ENCODE measurements at places on chromosomes 2 and 18.

DNA sequence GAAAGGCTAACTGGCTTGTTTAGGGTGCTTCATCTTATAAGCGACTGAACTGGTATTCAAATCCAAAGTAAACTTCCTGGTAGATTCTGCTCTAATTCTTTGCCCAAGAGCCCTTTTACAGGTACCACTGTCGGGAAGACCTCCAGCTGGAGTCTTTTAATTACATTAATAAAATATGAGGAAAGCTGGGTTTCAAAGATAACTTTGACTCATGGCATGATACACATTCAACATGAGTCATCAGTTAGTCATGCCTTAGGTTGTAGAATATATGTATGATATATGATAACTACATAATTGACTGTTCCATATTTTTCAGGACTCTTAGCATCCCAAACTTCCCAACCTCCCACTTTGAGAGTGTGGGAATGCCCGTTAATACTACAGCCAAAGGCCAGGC, 32.3 kb downstream of the ZCCHC2 start:
- DNase-seq: no peak

DNA sequence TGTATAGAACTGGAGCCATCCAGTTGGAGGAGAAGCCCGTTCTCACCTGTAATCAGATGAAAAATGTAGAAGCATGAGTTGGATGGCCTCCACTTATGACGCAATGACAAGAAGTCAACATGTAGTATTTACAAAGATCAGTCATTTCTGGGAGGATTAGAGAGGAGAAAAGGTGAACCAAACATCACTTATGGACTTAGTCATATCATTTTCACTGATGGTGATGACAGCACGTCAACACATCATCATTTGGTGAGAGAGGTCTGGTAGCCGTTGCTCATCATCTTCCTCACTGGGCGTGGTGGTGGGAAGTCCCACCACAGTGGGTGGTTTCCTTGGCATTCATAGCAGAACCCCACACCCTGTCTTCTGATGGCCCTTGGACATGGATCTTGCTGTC, 264.2 kb upstream of the EPAS1 start:
- DNase-seq: no peak

- no peak for DNase-seq
Measured at GRCh38 chr2:155393406-155393805, 694.9 kb downstream of the KCNJ3 start.

- no peak for DNase-seq
Measured at GRCh38 chr18:75533950-75534349, 106.4 kb upstream of the SMIM21 start.

DNA sequence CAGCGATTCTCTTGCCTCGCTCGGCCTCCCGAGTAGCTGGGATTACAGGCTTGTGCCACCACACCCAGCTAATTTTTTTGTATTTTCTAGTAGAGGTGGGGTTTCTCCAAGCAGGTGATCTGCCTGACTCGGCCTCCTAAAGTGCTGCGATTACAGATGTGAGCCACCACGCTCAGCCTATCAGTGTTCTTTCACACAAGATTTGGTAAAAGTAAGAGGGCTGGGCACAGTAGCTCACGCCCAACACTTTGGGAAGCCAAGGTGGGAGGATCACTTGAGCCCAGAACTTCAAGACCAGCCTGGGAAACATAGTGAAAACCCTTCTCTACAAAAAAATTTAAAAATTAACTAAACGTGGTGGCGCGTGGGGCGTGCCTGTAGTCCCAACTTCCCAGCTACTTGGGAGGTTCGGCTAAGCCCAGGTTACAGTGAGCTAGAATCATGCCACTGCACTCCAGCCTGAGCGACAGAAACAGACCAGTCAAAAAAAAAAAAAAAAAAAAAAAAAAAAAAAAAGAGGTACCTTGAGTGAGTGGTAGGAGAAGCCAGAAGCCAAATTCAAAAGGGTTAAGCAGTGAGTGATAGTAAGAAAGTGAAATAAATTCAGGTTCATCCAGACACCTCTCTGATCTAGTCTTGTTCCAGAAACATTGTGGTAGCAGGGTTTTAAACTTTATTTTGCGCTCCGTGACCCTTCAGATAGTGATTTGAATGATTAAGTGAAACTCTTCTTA, 981 bp downstream of the MRPL53 start:
- no peak for DNase-seq

DNA sequence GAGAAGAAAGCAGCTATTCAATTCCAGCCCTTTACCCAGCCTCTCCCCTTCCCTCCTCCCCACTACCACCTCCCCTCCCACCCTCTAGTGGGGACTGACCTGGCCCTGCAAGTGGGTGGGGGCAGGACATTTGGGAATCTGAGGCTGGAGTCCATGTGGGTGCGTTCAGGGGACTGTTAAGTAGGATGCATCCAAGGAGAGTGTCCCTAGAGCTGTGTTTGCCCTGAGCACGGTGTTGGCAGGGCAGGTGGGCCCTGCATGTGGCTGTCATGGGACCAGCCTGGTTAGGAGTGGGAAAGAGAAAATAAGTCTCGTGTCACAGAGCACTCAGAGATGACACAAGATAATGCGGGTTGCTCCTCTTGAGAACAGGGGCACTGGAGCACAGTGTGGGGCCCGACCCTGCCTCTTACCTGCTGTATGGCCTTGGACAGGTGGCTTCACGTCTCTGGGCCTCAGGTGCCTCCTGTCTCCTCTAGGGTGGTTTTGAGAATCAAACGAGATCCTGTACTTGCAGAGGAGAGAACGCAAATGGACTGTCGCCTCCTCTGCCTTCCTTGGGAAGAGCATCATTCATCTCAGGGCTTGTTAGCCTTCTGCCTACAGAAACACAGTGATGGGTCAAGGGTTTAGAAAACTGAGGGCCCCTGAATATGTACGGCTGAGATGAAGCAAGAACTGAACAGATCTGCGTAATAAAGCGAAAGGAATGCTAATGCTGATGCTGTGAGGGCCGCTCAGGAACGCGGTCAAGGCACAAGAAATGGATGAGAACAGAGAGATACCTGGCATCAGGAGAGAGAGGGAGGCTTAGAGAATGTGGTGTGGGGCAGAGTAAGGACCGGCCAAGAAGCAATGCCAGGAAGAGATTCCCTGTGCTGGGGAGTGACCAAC, 187.7 kb upstream of the HAAO start:
- peak; percentile 70 for DNase-seq

DNA sequence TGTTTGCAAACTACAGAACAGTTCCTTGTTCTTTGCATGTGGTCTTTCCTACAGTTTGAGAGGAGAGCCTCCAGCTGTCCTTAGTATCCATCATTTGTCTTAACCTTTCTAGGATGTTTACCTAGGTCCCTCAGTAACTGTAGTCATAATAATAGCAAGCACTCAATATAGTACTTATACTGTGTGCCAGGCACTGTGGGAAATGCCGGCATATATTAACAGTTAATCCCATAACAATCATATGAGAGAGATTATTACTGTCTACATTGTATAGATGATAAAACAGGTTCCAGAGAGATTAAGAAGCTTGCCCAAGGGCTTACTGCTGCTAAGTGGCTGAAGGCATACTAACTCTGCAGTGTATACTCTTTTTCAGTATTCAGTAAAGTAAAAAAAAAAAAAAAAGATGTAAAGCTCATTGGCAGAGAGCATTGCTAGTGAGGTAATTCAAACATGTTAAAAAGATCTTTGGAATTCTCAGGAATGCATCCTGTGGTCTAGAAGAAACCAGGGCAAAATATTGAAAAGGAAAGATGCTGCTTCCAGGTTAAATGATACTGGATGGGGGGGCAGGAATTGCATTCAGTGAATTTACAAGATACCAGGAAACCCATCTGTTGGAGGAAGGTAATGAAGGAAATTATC, 72.3 kb downstream of the SPTBN1 start:
- no peak for DNase-seq

- no peak for DNase-seq
Measured at GRCh38 chr2:109517118-109517889, 96.5 kb downstream of the SEPTIN10 start.

DNA sequence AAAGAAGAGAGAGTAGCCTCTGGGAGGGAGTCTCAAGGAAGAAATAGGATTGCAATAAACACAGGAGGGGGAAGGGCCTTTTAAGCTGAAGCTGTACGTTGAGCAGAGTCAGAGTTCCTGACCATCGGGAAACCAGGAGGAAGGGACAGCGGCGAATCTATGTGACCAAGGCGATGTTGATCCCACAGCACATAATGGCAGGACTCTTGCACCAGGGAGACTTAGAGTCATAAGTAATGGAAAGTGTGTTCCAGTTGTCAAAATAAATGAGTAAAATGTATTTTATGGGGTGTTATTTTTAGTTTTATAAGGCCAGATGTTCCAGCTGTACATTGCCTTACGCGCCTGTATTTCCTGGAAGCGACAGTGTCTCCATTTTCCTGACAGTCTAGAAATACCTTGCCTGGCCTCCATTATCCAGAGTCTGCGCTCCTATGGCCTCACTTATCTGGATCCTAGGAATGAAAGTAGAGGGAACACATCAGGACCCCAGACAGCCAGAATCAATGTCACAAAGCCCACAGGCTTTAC, 152.8 kb upstream of the COPS8 start:
- DNase-seq: no peak

GRCh38 chr2:173427887-173428668, 73.4 kb downstream of the CDCA7 start:
- DNase-seq: no peak

GRCh38 chr2:181952404-181953226, 33.0 kb upstream of the PPP1R1C start:
- DNase-seq: no peak

DNA sequence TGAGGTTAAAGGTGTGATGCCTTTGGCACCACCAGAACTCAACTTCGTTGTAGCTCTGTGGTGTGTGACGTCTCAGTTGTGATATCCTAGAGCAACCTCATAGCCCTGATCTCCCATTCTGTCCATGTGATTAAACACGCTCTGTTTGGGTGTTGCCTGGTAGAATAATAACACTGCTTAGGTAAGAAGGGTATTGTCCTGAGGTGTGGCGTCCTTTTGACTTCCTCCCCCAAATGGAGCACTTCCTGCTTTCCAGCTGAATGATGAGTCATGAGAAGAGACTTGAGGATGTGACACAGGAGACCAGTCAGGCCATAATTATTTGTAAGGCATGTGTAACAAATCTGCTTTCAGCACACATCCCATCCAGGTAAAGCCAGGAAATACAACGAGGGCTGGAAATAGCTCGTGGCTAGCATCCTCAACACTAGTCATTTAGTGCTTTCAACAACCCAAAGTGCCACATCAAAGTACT, 100.7 kb downstream of the RAPGEF4 start:
- no peak for DNase-seq

- no peak for DNase-seq
Measured at GRCh38 chr18:7958897-7959146, 391.7 kb downstream of the PTPRM start.

DNA sequence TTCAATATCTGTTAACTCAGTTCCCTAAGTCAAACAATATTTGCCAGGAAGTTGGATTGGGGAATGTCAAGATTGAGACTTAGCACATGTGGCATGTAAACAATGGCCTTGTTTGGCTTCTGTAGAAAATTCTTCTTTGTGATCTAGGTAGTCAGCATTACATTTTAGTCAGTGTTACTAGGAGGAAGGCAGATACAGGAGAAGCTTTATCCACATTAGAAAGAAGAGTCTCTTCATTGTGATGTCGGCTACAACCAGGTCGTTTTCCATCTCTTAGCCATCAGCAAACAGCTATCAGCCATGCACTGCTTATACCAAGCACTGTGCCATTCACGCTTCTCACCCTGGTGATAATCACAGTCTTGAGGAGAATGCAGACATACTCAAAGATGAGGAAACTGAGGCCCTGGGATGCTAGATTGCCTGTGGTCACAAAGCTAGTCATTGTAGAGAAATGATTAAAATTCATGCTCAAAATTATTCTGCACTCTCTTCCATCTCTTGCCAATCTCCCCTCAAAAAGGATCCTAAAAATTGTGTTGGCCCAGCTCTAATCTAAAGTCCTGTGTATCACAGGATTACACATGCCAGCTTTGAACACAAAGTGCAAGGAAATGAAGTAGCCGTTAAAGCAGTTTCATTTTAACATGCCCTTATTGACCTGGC, 3.2 kb downstream of the GALNT5 start:
- DNase-seq: no peak

GRCh38 chr2:237581751-237582746, 8.5 kb downstream of the RAB17 start:
- peak; percentile 28 for DNase-seq

Measured in Peyer's patch (tissue), 4 donors.